Esophagus squamous epithelium (tissue), 5 donors: ENCODE measurements at places on chromosomes 13 and 19.

DNA sequence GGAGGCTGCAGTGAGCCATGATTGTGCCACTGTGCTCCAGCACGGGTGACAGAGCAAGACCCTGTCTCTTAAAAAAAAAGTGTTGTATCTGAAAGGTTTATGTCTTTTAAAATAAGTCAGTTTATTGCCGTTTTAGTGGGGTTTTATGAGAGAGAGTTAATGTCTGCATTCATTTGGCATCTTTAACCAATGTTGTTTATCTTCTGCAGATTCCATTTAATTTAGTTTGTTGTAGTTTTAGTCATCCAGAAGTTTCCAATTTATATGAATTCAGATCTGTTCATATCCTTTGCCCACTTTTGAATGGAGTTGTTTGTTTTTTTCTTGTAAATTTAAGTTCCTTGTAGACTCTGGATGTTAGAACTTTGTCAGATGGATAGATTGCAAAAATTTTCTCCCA, 36.7 kb upstream of the LPAR6 start:
- no peak for DNase-seq

GRCh38 chr19:36460046-36460445, 29.3 kb downstream of the ZNF566 start:
- no peak for DNase-seq

GRCh38 chr13:71242201-71242600, 624.8 kb downstream of the DACH1 start:
- DNase-seq, result no peak

- DNase-seq, result peak; percentile 42
Observed at GRCh38 chr19:8240274-8241229, 31.4 kb downstream of the CERS4 start.

DNA sequence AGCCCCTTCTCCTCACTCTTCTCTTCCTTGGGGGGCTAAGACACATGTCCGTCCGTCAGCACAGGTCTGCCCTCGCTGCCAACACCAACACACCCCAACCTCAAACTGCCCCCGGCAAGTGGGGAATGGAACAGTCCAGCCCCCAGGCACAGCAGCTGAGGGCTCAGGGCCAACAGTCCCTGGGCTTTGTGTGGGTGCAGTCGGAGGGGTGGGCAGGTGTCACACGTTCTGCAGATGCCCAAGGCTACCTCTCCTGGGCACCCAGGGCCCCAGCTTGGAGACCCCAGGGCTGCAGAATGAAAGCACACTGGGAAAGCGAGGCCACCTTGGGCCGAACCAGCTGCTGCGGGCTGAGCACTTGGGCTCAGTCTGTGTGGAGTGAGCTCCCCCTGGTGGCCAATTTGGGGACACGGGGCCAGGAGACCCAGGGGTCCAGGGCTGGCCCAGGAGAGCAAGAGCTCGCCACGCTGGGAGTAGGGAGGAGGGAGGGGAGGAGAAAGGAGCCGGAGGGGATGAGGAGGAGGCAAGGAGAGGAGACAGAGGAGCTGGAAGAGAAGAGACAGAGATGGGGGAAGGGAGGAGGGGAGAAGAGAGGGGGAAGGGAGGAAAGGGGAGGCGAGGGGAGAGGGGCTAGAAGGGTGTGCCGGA, 14.0 kb upstream of the ATP8B3 start:
- DNase-seq, result no peak

GRCh38 chr19:18814063-18814462, 17.7 kb upstream of the UPF1 start:
- DNase-seq, result no peak

DNA sequence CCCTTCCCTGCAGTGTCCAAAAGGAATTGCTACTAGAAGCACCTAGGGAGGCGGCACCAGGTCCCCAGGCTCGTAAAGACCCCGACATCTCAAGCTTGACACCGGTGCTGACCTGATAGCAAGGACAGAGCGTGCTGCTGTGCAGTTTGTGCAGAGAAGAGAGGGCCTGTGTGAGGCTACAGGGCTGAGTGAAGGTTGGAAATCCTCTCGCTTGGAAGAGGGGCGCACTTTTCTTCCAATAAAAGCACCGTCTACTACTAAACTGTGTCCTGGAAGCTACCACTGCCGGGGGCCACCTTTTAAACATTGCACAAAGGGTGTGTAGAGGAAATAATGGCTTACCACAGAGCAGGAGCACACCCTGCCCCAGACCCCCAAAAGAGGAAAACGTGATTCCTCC, 11.0 kb downstream of the TMEM272 start:
- no peak for DNase-seq

GRCh38 chr13:34862311-34862710, 79.8 kb upstream of the NBEA start:
- DNase-seq, result no peak

GRCh38 chr19:7831452-7831851, 1.4 kb downstream of the EVI5L start:
- no peak for DNase-seq

DNA sequence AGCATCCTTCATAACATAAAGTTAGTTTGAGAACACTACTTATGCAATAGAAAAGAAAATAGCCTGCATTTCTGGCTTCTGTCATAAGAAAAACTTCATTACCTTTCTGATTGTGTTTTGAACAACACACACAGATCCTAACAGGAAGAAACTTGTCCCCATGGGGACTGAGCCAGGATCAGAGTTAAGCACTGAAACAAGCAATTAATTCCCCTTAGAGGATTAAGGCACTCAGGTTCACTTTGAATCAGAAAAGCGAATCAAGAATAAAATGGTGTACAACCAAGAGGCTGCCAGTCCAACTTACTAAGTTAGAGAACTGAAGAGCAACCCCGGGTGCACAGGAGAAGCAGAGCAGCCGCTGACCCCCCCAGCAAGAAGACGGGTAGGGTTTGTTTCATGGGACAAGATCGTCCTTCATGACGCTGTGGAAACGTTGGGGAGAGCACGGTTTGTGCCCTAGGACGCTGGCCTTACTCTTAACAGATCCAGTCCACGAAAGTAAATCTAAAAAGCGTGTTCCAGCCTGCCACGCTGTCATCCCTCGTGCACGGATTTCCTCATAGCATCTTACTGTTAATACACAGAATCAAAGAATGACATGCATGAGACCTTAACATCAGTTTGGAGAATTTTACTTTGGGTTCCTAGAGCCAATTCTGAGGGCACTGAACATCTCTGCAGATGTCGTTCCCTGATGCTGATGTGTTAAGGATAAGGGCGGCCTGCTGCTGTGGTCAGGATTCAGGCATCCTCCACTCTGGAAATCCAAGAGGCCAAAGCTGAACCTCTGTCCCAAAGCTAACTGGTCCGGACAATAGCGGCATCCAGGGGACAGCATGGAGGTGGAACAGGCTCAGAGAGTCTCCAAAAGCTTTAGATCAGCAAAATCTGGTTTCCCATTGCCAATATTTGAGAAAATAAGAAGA, 46.4 kb downstream of the GGACT start:
- DNase-seq, result no peak

DNA sequence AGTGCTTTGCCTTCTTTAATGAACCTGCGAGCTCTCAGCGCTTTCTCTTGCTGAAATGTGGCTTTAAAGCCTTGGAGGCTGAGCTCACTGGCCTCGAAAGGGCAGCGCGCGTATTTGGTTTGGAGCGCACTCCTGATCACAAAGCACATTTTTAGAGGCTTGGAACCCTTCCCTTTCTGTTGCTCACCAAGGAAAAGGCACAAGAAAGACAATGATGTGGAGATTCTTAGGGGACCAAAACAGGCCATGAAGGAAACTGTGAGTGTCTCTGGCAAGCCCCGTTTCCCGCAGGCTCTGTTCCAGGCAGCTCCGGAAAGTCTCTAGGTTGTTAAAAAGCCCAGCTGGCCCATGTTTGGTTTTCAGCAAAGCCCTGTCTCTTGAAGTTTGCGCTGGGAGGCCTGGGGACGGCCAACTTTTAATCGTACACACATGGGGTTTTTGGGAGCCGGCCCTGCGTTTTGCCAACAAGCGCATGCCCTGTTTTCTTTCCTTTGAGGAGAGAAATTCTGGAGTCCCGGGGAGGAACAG, 9.4 kb upstream of the SPC24 start:
- no peak for DNase-seq

DNA sequence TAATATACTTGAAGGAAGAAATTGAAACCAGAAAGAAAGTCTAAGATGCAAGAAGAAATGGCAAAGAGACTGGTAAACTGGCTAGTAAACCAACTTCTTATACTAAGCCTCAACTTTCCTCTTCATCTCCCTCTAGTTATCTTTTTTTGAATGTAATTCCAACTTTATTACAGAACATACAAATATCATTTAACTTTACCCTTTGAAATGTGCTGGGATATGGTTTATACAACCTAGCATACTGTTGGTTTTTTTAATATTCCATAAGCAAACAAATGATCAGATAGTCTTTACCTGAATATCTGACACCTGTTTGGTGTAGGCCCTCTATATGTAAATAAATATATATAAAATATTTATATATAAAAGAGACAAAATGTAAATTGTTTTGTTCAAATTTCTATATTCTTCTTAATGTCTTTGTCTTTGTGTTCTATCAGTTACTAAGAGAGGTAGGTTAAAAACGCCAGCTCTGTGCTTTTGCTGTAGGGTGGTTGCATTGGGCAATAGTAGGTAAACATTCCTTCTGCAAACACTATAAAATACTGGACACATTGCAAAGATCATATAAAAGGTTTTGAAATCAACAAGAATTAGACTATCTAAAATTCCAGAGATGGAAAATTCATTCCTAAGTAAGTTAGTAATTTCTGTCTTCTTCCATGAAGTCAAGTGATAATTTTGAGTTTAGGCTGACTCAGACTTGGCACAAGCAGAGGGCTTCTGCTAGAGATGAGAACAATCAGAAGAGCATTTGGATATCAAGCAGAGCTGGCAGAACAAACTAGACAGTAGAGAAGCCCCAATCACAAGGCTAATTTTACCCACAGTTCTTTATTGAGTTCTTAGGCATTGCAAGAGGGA, 383.3 kb downstream of the RFC3 start:
- no peak for DNase-seq

- DNase-seq, result no peak
Observed at GRCh38 chr13:98254513-98254912, 77.4 kb upstream of the RNF113B start.

GRCh38 chr13:60679928-60680694, 283.1 kb downstream of the TDRD3 start:
- DNase-seq, result no peak

GRCh38 chr19:48635966-48636858, 967 bp downstream of the DBP start:
- DNase-seq, result no peak

DNA sequence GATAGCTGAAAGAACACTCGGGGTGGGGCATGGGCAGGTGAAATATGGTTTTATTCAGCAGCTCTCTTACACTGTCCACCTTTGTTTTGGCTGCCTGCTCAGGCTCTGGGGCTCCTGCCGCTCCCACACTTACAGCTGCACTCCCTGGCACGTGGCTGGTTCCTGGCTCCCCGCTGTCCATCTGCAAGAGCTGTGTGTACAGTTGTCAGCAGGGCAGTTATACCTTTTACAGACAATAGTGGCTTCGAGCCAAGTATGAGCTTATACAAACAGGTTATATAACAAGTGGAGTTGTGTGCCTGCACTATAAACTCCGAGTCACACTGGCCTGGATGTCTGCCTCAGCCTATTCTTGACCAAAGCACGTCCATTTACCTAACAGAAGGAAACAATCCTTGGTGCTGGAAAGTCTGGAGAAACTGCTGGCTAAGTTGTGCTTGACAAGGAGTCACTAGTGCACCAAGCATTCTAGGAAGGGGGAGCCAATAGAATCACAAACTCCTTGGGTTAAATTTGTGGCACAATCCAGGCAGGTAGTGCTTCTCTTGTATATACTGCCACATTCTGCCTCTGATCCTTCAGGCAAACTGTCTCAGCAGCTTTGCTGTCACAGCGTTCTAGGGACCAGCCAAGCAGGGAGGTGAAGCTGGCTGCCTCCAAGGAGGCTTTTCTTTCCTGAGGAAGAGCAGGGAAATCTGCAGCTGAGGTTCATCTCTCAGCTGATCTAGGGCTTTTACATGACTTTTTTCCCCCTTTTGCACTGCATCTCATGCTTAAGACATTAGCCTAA, 68.2 kb downstream of the NHLRC3 start:
- DNase-seq, result no peak

DNA sequence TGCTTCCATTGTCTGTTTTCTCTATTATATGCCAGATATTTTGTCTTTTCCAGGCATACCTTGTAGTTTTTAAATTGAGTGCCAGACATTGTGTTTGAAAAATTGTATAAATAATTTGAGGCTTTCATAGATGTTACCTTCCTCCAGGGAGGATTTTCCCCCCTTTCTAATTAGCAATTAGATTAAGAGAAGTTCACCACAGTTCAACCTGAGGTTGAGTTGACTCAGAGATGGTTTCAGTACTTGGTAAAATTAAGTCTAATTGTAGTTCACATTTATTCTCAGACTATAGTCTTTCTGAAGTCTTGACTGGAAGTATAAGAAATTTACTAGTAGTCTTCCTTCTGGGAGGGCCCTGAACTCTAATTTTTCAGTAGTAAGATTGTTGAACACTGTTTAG, 104.1 kb upstream of the SCEL start:
- DNase-seq, result no peak

GRCh38 chr13:102678339-102679107, 16.3 kb downstream of the METTL21C start:
- no peak for DNase-seq

GRCh38 chr13:22099585-22099984, 428.7 kb downstream of the FGF9 start:
- no peak for DNase-seq

- DNase-seq, result no peak
Observed at GRCh38 chr19:335072-335471, 9.5 kb downstream of the MIER2 start.

DNA sequence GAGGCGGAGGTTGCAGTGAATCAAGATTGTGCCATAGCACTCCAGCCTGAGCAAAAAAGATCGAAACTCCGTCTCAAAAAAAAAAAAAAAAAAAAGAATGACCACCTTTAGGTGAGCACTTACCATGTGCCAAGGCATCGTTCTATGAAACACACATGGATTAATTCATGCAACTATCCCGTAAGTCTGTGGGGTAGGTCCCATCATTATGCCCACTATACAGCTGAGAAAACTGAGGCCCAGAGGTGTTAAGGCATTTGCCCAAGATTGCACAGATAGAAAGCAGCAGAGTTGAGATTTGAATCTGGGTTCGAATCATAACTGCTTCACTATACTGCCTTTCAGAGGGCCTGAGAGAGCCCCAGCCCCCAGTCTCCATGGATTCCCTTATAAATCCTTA, 2.3 kb downstream of the GMFG start:
- DNase-seq, result no peak

GRCh38 chr13:24251525-24251924, 57.9 kb upstream of the C1QTNF9 start:
- DNase-seq, result no peak

DNA sequence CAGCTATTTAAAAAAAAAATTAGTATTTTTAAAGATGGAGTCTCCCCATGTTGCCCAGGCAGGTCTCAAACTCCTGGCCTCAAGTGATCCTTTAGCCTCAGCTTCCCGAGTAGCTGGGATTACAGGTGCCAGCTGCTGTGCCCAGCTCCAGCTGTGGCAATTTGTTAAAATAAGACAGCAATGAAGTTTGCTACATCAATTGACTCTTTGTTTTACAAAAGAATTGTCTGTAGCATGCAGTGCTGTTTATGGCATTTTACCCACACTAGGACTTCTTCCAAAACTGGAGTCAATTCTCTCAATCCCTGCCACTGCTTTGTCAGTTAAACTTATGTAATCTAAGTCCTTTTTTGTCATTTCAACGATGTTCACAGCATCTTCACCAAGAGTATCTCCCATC, 49.3 kb downstream of the NDFIP2 start:
- no peak for DNase-seq

- DNase-seq, result no peak
Observed at GRCh38 chr19:15299568-15300409, 32.5 kb downstream of the BRD4 start.

- no peak for DNase-seq
Observed at GRCh38 chr19:14164082-14164481, 27.7 kb upstream of the ASF1B start.

GRCh38 chr13:29593605-29594297, 1.7 kb downstream of the SLC7A1 start:
- no peak for DNase-seq
